ENCODE measurements at places on chromosomes 7 and 10. TPM values are rescaled to one million over a fixed set of nuclear protein-coding genes. Genes with fewer than 3 reads are reported as not detected.

Gene UBTD1
- total RNA-seq: 18.3 TPM

Gene SFTPA1
- not detected for total RNA-seq

Gene JAKMIP3
- total RNA-seq: 1.9 TPM

Gene BNIP3
- total RNA-seq: 41.0 TPM

Gene KNDC1
- total RNA-seq: 1.8 TPM

Gene SHOC2
- 17.3 TPM for total RNA-seq

Gene ZNF655
- total RNA-seq: 60.7 TPM

Gene GIMAP2
- total RNA-seq: not detected

Gene MACC1
- total RNA-seq: not detected

Gene GRM3
- not detected for total RNA-seq

Gene GRM8
- not detected for total RNA-seq

Gene PRTFDC1
- total RNA-seq: 16.0 TPM

Gene IFIT3
- 5.5 TPM for total RNA-seq

Gene PRKAR1B
- 26.8 TPM for total RNA-seq

Gene SOSTDC1
- not detected for total RNA-seq

Gene GFRA1
- 8.9 TPM for total RNA-seq

Gene CRHR2
- not detected for total RNA-seq

Gene FEZF1
- total RNA-seq: not detected

Gene GDF10
- 0.17 TPM for total RNA-seq

Gene EVX1
- 0.07 TPM for total RNA-seq

Gene NPFFR1
- not detected for total RNA-seq

Gene ACTL6B
- total RNA-seq: not detected

Gene SLC37A3
- total RNA-seq: 28.1 TPM

Gene SPDYE18
- not detected for total RNA-seq

All from A549 treated with CpdA at 1 μM for 4 hours (cell line).